ENCODE measurements at places on chromosomes 1 and 21.

GRCh38 chr1:247331525-247332214, at the start of gene ZNF496:
ZNF496 (minus strand) TSS chr1:247331867; CDS start chr1:247329578, 2,289 bp downstream.
- peak; percentile 74 for DNase-seq
- H3K27me3 ChIP-seq: no peaks in the 10 kb centered on the region
- peaks cover 20% of the 10 kb centered on the region for H3K4me1 ChIP-seq
- H3K4me3 ChIP-seq: peak within 1 kb of the TSS; percentile 95
- H3K36me3 ChIP-seq: peaks cover 4% of the 10 kb centered on the region

DNA sequence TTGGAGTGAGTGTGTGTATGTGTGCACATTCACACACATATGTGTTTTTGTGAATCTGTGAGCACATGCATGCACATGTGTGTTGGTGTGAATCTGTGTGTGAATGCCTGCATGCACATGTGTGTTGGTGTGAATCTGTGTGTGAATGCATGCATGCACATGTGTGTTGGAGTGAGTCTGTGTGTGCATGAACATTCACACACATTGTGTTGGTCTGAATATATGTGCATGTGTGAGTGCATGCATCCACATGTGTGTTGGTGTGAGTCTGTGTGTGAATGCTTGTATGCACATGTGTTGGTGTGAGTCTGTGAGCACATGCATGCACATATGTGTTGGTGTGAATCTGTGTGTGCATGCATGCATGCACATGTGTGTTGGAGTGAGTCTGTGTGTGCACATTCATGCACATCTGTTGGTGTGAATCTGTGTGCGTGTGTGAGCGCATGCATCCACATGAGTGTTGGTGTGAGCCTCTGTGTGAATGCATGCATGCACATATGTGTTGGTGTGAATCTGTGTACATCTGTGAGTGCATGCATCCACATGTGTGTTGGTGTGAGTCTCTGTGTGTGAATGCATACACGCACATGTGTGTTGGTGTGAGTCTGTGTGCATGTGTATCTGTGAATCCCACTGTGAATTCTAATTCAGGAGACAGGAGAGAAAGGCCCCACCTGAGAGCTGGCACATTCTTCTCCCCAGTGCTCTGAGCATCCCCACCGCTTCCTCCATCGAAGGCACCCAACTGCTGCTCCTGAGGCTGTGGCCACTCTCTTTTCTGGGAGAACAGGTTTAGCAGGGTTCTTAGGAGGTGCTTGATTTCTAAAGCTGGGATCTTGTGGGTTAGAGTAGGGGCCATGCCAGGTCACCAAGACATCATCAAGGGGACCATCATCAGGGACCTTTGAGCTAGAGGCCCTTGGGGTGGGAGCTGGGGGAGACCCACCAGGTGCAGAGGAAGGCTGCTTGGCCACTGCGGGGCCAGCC, 117.5 kb upstream of the ARHGEF16 start:
- DNase-seq: no peak
- H3K4me3 ChIP-seq: no peak overlapping the region
- H3K36me3 ChIP-seq: no peaks in the 10 kb centered on the region
- peaks cover 13% of the 10 kb centered on the region for H3K27me3 ChIP-seq

- H3K27me3 ChIP-seq: peaks cover 2% of the 10 kb centered on the region
- H3K4me3 ChIP-seq: no peak overlapping the region
- peaks cover 11% of the 10 kb centered on the region for H3K36me3 ChIP-seq
- no peak overlapping the region for H3K27ac ChIP-seq
Observed at GRCh38 chr1:9351654-9352271, 59.1 kb downstream of the SPSB1 start.

- no peak overlapping the region for H3K27ac ChIP-seq
- H3K4me1 ChIP-seq: no peaks in the 10 kb centered on the region
- no peaks in the 10 kb centered on the region for H3K36me3 ChIP-seq
- no peak overlapping the region for H3K4me3 ChIP-seq
- peaks cover 4% of the 10 kb centered on the region for H3K27me3 ChIP-seq
Observed at GRCh38 chr1:27057389-27057788, 44.7 kb upstream of the TENT5B start.

DNA sequence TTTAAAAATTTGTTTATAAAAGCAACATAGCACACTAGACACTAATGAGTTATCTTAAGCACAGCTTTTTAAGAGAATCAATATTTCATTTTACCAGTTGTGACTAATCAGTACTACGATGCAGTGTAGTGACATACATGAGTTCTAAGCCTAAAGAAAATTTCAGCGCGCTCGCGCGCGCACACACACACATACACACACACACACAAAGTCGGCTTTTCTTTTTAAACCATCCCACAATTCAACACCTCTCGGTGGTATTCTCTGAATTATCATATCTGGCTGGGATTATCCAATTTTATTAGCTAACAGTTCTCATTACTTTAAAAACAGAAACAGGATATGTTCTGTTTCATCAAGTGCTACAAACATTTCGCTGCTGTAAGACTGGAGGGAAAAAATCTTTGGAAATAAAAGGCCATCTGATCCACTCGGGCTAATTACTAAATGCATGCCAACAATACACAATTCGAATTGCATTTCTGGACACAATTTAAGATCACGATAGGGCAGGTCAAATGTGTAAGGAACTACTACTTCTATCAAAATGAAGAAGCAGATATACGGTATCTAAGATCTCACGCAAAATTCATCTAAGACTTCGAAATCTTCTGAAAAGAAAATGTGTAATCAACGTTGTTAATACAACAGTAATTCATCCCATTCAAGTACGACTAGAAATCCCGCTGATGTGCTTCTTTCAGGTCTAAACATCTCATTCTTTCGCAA, 1.2 kb downstream of the TUT4 start:
- no peaks in the 10 kb centered on the region for H3K27me3 ChIP-seq
- no peak overlapping the region for H3K4me3 ChIP-seq
- peak; percentile 25 for DNase-seq
- H3K36me3 ChIP-seq: no peaks in the 10 kb centered on the region

DNA sequence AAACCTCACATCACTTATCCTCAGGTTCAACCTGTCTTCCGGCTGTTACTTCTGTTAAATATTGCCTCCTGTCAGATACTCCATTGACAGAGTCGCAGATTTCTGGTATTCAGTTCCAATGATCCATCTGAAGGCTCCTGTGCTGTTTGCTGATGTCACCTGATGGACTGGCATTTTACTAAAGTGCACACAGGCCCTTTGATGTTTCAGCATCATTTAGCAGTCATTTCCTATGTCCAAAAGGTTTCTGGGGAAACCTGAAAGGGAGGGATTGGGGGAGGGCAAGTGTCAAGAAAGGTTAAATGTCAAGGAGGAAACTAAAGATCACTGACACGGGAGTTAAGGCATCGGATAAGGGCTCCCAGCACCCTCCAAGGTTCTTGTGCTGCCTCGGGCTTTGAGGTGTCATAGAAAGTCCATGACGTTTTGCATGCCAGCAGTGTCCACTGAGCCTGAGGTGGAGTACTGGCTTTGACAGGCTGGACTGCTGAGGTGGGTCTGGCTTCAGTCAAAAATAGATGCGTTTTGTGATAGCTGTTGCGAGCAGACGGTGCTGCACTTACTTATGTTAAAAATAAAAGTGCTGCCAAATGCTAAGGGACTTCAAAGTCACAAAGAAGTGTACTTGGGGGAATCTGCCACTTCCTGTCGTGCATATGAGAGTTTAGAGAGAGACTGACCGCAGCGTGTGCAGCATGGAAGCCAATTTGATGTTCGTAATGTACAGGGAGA, 30.8 kb downstream of the XCL2 start:
- peak overlapping the region; percentile 79 for H3K4me3 ChIP-seq
- peaks cover 91% of the 10 kb centered on the region for H3K4me1 ChIP-seq
- H3K27ac ChIP-seq: peak overlapping the region; percentile 92

- no peak overlapping the region for H3K4me3 ChIP-seq
- H3K36me3 ChIP-seq: peaks cover 8% of the 10 kb centered on the region
- peaks cover 8% of the 10 kb centered on the region for H3K4me1 ChIP-seq
- DNase-seq: no peak
Observed at GRCh38 chr1:227547310-227548118, 15.8 kb upstream of the ZNF678 start.

- DNase-seq: no peak
- peaks cover 1% of the 10 kb centered on the region for H3K27me3 ChIP-seq
- no peak overlapping the region for H3K4me3 ChIP-seq
- H3K27ac ChIP-seq: no peak overlapping the region
Observed at GRCh38 chr1:39076127-39076798, 50.1 kb downstream of the NDUFS5 start.

GRCh38 chr21:38621132-38621531, 122.9 kb upstream of the ERG start:
- no peaks in the 10 kb centered on the region for H3K27me3 ChIP-seq
- H3K4me1 ChIP-seq: no peaks in the 10 kb centered on the region
- H3K36me3 ChIP-seq: no peaks in the 10 kb centered on the region
- no peak overlapping the region for H3K27ac ChIP-seq
- H3K4me3 ChIP-seq: no peak overlapping the region
- DNase-seq: no peak

DNA sequence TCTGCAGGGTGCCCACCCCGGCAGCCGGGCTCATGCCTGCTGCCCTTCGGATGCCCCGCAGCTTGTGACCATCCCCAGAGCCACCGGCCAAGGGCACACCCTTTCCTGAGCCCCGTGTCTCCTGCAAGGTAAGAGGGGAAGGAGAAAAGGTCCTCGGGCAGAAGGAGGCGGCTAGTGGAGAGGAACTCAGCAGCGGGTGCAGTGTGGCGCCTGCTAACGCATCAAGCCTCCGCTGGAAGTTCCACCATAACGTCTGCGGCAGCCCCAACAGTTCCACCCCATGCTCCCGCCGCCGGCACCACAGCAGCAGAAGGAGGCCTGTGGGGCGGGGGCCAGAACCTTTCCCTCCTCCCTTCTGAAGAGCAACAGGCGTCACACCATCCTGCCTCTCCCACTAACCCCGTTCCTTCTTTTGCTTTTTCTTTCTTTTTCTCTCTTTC, 990 bp downstream of the VWA5B1 start:
- H3K4me3 ChIP-seq: no peak overlapping the region
- no peak overlapping the region for H3K27ac ChIP-seq
- H3K27me3 ChIP-seq: peaks cover 24% of the 10 kb centered on the region
- DNase-seq: no peak

- H3K4me3 ChIP-seq: no peak overlapping the region
- no peak overlapping the region for H3K27ac ChIP-seq
- DNase-seq: no peak
- H3K36me3 ChIP-seq: no peaks in the 10 kb centered on the region
Observed at GRCh38 chr1:201731592-201731991, 97.4 kb upstream of the IPO9 start.

GRCh38 chr1:240691909-240692705, 80.2 kb upstream of the GREM2 start:
- peak; percentile 10 for DNase-seq
- no peak overlapping the region for H3K27ac ChIP-seq
- H3K27me3 ChIP-seq: no peaks in the 10 kb centered on the region

GRCh38 chr1:206725109-206725963, 40.6 kb downstream of the MAPKAPK2 start:
- DNase-seq: peak; percentile 42
- peaks cover 85% of the 10 kb centered on the region for H3K4me1 ChIP-seq

GRCh38 chr1:112461200-112461871, 47.4 kb upstream of the WNT2B start:
- H3K27ac ChIP-seq: no peak overlapping the region
- peaks cover 9% of the 10 kb centered on the region for H3K4me1 ChIP-seq
- no peaks in the 10 kb centered on the region for H3K36me3 ChIP-seq

DNA sequence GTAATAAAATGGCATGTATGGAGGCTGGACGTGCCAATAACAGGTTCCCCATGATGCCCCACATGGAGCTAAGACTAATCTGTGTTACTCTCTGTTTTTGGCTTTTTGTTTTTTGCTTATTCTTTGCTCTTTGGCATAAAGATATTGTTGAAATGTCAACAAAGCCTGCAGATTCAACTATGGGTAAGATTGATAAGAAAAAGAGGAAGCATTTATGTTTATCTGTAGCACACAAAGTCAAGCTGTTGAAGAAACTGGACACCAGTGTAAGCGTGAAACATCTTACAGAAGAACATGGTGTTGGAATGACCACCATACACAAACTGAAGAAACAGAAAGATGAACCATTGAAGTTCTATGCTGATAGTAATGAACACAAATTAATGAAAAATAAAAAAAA, 402.7 kb downstream of the LTN1 start:
- no peak overlapping the region for H3K4me3 ChIP-seq
- peaks cover 4% of the 10 kb centered on the region for H3K4me1 ChIP-seq
- H3K36me3 ChIP-seq: peaks cover 12% of the 10 kb centered on the region
- peaks cover 1% of the 10 kb centered on the region for H3K27me3 ChIP-seq
- DNase-seq: no peak
- no peak overlapping the region for H3K27ac ChIP-seq

DNA sequence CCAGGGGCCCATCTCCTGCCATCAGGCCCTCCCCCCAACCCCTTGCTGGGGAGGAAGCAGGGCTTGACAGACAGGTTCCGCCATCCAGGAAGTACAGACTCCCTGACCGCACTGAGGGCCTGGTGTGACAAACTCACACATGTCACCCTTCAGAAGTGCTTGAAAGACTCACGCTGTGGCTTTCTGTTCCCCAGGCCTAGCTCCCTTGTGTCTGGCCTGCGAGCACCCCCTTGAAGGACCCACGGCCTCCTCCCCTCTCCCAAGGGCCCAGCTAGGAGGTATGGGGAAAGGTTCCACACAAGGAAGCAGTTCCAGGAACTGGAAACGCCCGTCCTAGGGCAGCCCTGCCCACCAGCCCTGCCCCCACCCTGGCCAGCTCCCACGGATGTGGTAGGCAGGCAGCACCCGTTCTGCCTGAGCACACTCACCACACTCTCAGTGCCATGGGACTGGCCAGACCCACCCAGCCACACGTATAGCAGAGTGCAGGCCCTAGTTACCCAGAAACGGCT, 26.7 kb downstream of the SLC2A1 start:
- peaks cover 42% of the 10 kb centered on the region for H3K27me3 ChIP-seq
- H3K4me3 ChIP-seq: peak overlapping the region; percentile 80
- peaks cover 92% of the 10 kb centered on the region for H3K4me1 ChIP-seq
- DNase-seq: peak; percentile 93

- H3K4me1 ChIP-seq: no peaks in the 10 kb centered on the region
- H3K36me3 ChIP-seq: no peaks in the 10 kb centered on the region
- H3K27ac ChIP-seq: no peak overlapping the region
- DNase-seq: no peak
- H3K27me3 ChIP-seq: no peaks in the 10 kb centered on the region
Observed at GRCh38 chr21:18917622-18918021, 514.0 kb upstream of the TMPRSS15 start.

GRCh38 chr1:204357551-204358490, 1.9 kb downstream of the PLEKHA6 start:
- no peak overlapping the region for H3K4me3 ChIP-seq
- H3K36me3 ChIP-seq: no peaks in the 10 kb centered on the region
- DNase-seq: no peak
- H3K27me3 ChIP-seq: peaks cover 3% of the 10 kb centered on the region

DNA sequence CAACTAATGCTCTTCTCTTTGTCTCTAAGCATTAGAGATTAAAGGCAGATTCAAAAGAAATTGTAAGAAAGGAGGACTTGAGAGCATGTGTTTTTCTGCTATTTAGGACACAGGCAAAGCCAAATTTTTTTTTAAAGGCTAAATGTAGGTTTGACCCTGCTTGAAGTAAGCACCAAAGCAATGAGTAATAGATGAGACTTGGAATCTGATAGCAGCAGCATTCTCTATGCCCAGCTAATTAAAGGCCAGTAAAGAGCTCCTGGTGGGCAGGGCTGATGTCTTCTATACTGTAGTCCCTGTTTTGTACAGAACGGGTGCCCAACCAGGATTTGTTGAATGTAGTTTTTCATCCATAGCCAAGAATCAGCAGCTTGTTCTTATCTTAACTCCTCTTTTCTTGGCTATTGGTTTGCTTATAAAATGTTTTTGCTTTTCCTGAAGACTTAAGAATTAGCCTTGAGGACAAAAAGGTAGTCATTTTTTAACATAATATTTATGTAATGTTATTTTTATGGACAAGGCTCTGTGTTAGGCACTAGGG, 179.6 kb downstream of the LMO4 start:
- H3K27ac ChIP-seq: no peak overlapping the region
- H3K36me3 ChIP-seq: no peaks in the 10 kb centered on the region
- no peak for DNase-seq

GRCh38 chr21:31335957-31336738, 7.9 kb downstream of the TIAM1 start:
- H3K27me3 ChIP-seq: peaks cover 6% of the 10 kb centered on the region
- peaks cover 1% of the 10 kb centered on the region for H3K4me1 ChIP-seq
- H3K36me3 ChIP-seq: peaks cover 10% of the 10 kb centered on the region
- H3K27ac ChIP-seq: no peak overlapping the region
